Frontal cortex (tissue), 4 donors: ENCODE measurements at places on chromosomes 4 and X. TPM values are rescaled to one million over a fixed set of nuclear protein-coding genes. Genes with fewer than 3 reads are reported as not detected.

GRCh38 chrX:70132224-70132623 is 1.0 kb upstream of the IGBP1 start:
- no peak for DNase-seq

- no peak for DNase-seq
Observed at GRCh38 chr4:28354880-28355656, 1494.4 kb downstream of the STIM2 start.

DNA sequence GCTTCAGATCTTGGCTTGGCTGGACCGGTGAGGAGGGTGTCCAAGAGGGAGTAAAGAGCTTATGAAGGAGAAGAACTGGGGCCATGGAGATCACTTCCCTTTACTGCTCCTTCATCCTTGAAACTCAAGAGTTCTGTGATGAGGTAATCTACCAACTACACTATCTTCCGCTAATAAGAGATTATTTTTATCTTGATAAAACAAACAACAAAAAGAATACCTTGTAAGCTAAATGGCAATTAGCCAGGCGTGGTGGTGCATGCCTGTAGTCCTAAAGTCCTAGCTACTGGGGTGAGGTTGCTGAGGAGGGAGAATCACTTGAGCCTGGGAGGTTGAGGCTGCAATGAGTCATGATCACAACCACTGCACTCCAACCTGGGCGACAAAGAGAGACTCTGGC is 47.4 kb downstream of the HAUS3 start:
- DNase-seq = no peak

DNA sequence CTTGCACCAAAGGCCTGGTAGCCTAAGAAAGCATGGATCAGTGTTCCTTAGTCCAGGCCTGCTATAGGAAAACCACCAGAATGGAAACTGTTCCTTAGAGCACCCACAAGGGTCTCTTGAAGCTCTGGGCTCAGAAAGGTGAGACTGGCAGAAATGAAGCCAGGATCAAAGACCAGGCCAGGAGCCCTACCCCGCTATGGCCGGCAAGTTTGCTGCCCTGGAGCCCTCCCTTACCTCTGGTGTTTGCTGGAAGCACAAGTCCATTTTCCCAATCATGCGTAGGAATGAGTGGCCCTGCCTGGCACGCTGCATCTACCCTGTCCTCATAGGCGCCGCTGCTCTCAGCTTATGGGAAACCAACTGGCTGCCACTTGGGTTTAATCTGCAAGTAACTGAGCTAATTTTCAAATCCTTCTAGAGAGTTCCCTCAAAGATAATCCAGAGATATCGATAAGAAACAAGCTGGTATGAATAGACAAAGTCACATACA is 37.4 kb downstream of the BCOR start:
- DNase-seq = no peak

DNA sequence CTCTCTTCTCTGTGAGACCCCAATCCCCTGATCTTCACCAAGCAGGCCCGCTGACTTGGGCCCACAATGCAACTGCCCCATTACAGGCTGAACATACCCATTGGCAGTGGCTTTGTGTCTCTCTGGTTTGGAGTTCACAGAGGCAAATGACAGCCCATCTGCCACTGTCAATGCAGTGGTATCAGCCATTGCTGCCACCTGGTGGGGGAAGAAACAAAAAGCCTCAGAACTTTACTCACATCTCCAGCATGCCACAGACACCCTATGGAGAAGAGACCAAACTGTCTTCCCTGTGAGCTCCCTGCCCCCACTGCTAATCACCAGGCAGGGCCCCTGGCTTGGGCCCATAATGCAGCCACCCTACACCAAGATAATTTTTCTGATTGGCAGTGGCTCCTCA is 729.3 kb upstream of the ACTRT1 start:
- peak; percentile 1 for DNase-seq

The CHIC2 gene
- total RNA-seq = 49.7 TPM

GRCh38 chr4:39256436-39256835 is 74.1 kb downstream of the WDR19 start:
- DNase-seq = no peak

The LINC00632 gene
- total RNA-seq = 15.9 TPM

The MED14 gene
- 16.3 TPM for total RNA-seq

DNA sequence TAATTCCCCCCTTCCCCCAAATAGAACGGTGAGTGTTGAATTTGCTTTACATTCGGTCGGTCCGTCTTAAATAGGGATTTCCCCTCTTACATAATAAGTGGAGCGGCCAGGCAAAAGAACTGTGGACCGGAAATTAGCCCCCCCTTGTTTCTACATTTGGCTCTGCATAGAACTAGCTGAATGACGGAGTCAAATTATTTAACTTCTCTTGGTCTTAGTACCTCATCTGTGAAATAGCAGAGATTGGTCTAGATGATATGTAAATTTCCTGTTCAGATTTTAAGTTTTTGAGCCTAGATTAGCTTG is 1.3 kb downstream of the SPATA18 start:
- DNase-seq = peak; percentile 32

GRCh38 chrX:153433161-153433680 is 12.6 kb downstream of the TREX2 start:
- DNase-seq = no peak

DNA sequence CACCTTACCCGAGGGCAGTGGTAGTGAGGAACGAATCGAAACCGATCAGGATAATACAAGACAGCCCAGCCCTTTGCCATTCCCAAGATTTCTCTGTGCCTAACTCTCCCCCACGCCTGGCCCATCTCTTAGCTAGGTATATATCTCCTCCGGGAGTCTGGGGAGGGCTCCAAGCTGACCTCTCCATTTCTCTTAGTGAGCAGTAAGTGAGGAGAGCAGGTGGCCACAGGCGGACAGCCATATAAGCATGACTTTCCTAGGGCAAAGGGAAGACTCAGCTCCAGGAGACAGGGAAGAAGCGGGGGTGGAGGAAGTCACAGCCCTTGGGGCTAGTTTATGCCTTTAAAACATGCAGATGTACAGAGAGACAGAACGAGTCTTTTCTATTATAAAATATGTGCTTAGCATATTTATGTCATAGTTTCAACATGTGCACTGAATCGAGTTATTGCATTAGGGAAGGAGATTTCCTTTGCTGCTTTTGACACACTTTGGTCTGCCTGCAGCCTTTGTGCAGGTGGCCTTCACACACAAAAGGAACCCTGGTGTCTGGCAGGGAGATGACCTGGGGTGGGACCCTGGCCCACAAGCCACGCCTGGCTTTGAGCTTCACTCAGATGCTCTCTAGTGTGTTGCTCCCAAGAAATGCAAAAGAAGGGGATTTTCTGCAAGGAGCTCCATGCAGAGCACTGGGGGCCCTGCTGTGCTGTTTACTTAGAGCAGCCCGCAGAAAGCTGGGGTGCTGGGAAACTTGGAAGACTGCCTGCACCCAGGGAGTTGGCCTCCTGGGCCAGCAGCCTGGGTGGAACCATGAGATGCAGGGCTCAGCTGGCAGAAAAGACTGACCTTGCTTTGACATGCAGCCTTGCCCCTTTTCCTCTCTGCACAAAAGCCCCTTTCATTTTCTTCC is 613.3 kb downstream of the BCOR start:
- DNase-seq = no peak

GRCh38 chrX:40240844-40241243 is 143.1 kb upstream of the BCOR start:
- no peak for DNase-seq

DNA sequence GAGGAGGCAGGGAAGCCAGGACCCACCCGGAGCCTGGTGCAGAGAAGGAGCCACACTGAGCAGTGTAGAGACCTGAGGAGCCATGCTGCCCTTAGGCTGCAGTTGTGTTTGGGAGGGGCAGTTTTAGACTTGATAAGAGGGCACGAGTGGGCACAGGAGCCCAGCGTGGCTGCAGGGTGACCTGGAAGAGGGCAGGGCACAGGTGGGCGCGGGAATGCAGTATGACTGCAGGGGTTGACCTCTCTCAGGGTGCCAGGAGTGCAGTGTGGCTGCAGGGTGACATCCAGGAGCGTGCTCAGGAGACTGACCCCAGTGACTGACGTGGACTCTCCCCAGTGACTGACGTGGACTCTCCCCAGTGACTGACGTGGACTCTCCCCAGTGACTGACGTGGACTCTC is 14.6 kb upstream of the WDR1 start:
- DNase-seq = no peak

DNA sequence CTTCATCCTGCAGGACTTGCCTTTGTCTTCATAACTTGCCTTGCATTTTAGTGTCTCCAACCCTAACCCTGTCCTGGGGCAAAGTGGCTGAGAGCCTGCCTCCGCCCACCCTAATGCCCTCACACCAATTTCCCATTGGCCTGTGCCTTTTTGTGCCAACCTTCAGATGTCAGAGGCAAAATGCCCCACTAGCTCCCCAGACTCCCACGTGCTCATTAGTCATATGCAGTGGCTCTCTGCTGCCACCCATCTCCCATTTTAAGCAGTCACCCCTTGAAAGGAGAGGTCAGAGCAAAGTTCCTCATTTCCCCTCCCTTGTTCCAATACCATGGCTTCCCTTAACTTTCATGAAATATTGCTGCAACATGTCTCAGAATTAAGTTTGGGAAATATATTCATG is 74.8 kb upstream of the PASD1 start:
- no peak for DNase-seq

The KCNE5 gene
- 1.2 TPM for total RNA-seq

The CTAG1A gene
- total RNA-seq = not detected

The CDX4 gene
- not detected for total RNA-seq

The RIBC1 gene
- 0.41 TPM for total RNA-seq

The CACNA1F gene
- under 0.01 TPM for total RNA-seq

GRCh38 chr4:170087163-170087700 is 2.5 kb downstream of the AADAT start:
- DNase-seq = no peak

DNA sequence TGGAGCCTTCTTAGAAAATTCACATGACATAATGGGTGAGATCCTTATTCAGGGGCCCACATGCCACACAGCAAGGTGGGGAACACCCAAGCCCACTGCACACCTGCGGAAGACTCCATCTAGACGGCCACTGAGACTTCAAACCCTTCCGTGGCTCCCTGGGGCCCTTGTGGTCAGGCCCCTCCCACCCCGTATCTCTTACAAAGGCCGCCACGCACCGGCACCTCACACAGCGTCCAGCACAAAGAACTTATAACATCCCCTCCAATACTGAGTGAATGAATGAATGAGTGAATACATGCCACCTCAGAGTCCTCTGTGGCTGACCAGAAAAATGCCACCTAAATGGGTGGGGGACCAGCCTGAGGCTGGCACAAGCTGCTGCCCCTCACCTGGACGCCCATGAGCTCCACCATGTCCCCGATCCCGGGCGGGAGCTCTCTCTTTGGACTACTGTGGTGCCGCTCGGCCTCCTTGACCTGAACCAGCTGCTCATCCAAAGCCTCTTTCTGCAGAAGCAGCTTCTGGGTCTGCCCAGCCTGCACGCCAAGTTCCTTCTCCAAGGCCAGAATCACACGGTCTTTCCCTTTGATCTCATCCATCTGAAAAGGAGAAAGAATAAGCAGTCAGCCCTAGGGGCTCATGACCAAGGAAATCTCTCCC is 66.9 kb upstream of the C4orf50 start:
- no peak for DNase-seq

The PABPC1L2B gene
- not detected for total RNA-seq

The PPP1R3F gene
- total RNA-seq = 17.1 TPM

The HTN3 gene
- total RNA-seq = not detected

The CSAG1 gene
- not detected for total RNA-seq

The RIPPLY1 gene
- not detected for total RNA-seq

GRCh38 chr4:69689599-69689998 is 36.6 kb upstream of the UGT2A1 start:
- peak; percentile 9 for DNase-seq

The USP51 gene
- 4.5 TPM for total RNA-seq
